Gastrocnemius medialis (tissue), 4 donors: ENCODE measurements at places on chromosomes 6 and 20. TPM values are rescaled to one million over a fixed set of nuclear protein-coding genes. Genes with fewer than 3 reads are reported as not detected.

POLR1H gene
- total RNA-seq, result 41.6 TPM

SMPDL3A gene
- total RNA-seq, result 18.4 TPM

NR2E1 gene
- not detected for total RNA-seq

CCDC170 gene
- 0.04 TPM for total RNA-seq

DEFB132 gene
- total RNA-seq, result not detected

VWA7 gene
- total RNA-seq, result 2.0 TPM

MYLK4 gene
- total RNA-seq, result 46.7 TPM

KIF25 gene
- total RNA-seq, result not detected

FOXA2 gene
- total RNA-seq, result 0.42 TPM

ENPP3 gene
- total RNA-seq, result not detected

BEND6 gene
- 0.27 TPM for total RNA-seq

COQ3 gene
- 4.2 TPM for total RNA-seq

MEI4 gene
- total RNA-seq, result not detected

C20orf141 gene
- not detected for total RNA-seq

KCNK16 gene
- not detected for total RNA-seq

SLC35F1 gene
- 0.29 TPM for total RNA-seq

DEFB114 gene
- not detected for total RNA-seq

ZC2HC1B gene
- not detected for total RNA-seq

FILIP1 gene
- total RNA-seq, result 113 TPM

ZSCAN23 gene
- not detected for total RNA-seq

KCNK5 gene
- total RNA-seq, result not detected

SDC4 gene
- 86.7 TPM for total RNA-seq

GPX5 gene
- total RNA-seq, result not detected

LIN28B gene
- total RNA-seq, result not detected

CFB gene
- total RNA-seq, result 13.8 TPM

SLC22A16 gene
- not detected for total RNA-seq

CLVS2 gene
- total RNA-seq, result 0.86 TPM

AKAP12 gene
- total RNA-seq, result 7.5 TPM

TPBG gene
- 3.1 TPM for total RNA-seq

GSTA3 gene
- total RNA-seq, result not detected

TMEM200A gene
- total RNA-seq, result 0.16 TPM

SLC4A11 gene
- 2.0 TPM for total RNA-seq

SEL1L2 gene
- total RNA-seq, result not detected

PAQR8 gene
- total RNA-seq, result 1.1 TPM

TOP1 gene
- 9.4 TPM for total RNA-seq

CALHM4 gene
- not detected for total RNA-seq

CCN2 gene
- total RNA-seq, result 5.1 TPM

MOXD1 gene
- total RNA-seq, result 0.66 TPM

GTSF1L gene
- total RNA-seq, result not detected

NHSL1 gene
- 1.1 TPM for total RNA-seq

SLC22A7 gene
- total RNA-seq, result not detected

NINL gene
- total RNA-seq, result 0.24 TPM

KCNG1 gene
- total RNA-seq, result not detected

SLC22A1 gene
- 1.4 TPM for total RNA-seq

MEP1A gene
- total RNA-seq, result 1.00 TPM

RAB44 gene
- not detected for total RNA-seq

GHRH gene
- total RNA-seq, result not detected

PSORS1C1 gene
- total RNA-seq, result not detected

HINT3 gene
- 81.5 TPM for total RNA-seq

RBM24 gene
- 229 TPM for total RNA-seq

PTGIS gene
- 10.4 TPM for total RNA-seq
